ENCODE measurements at places on chromosomes 12 and 14.

GRCh38 chr12:23126794-23127193 is 501.8 kb downstream of the ETNK1 start:
- DNase-seq: no peak

- no peak for DNase-seq
Observed at GRCh38 chr14:74324931-74325361, 22.2 kb upstream of the ABCD4 start.

DNA sequence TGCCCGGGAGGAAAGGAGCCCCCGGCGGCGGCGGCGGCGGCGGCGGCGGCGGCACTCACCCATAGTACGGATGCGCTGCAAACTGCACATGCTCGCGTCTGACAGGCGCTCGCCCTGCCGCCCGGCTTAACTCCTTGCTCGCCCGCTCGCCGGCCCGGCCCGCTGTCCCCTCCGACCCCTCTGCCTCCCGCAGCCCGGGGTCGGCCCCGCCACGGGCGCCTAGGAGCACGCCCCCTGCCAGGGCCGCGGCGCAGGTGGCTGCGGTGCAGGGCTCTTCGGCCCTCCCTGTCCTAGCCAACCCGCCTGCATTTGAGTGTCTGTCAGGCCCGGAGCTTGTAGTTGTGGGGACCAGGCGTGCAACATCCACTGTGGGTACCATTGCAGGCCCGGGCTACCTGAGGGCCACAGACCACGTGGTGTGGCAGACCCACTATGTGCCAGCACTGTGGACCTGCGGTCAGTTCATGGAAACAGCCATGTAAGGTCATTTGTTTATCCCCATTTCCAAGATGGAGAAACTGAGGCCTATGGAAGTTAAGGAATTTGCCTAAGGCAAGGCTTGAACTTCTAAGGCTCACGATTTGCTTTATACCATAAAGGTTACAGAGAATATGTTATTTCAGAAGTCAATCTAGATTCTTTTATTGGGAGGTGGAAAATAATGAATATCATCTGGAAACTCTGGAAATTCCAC is 17.6 kb upstream of the PLEKHH1 start:
- no peak for DNase-seq

GRCh38 chr12:57895389-57896114 is 45.8 kb upstream of the ATP23 start:
- DNase-seq: no peak

- DNase-seq: no peak
Observed at GRCh38 chr14:77554816-77555599, 56.4 kb upstream of the ISM2 start.

GRCh38 chr14:32010604-32011125 is 66.4 kb upstream of the ARHGAP5 start:
- no peak for DNase-seq

- no peak for DNase-seq
Observed at GRCh38 chr14:76257111-76257803, 105.5 kb downstream of the GPATCH2L start.

- DNase-seq: no peak
Observed at GRCh38 chr14:39342768-39343167, 89.5 kb downstream of the FBXO33 start.

GRCh38 chr14:101288436-101289229 is 272.7 kb upstream of the DIO3 start:
- no peak for DNase-seq

DNA sequence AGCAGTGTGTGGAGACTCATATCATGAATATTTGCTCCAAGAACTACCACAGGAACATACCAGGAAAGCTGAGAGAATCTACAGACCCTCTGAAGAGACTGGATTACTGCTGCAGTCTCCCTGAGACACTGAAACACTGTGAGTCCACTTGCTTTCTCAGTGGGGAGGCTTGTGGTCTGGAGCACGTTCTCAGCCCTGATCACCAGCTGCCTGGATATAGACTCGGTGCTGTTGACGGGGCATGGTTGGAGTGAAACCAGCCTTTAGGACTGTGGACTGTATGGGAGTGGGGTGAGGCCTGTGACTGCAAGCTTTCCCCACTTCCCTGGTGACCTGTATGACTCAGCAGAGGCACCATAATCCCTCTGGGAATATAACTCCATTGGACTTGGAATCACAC is 525.8 kb upstream of the FBXO33 start:
- DNase-seq: no peak

GRCh38 chr12:20830456-20830855 is 20.0 kb downstream of the SLCO1B3 start:
- no peak for DNase-seq

DNA sequence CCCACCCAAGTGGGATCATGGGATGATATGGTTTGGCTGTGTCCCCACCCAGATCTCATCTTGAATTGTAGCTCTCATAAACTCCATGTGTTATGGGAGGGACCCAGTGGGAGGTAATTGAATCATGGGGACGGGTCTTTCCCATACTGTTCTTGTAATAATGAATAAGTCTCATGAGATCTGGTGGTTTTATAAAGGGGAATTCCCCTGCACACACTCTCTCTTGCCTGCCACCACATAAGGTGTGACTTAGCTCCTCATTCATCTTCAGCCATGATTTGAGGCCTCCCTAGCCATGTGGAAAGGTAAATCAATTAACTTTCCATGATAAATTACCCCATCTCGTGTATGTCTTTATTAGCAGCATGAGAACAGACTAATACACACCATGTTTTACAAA is 109.2 kb downstream of the IGF1 start:
- no peak for DNase-seq

DNA sequence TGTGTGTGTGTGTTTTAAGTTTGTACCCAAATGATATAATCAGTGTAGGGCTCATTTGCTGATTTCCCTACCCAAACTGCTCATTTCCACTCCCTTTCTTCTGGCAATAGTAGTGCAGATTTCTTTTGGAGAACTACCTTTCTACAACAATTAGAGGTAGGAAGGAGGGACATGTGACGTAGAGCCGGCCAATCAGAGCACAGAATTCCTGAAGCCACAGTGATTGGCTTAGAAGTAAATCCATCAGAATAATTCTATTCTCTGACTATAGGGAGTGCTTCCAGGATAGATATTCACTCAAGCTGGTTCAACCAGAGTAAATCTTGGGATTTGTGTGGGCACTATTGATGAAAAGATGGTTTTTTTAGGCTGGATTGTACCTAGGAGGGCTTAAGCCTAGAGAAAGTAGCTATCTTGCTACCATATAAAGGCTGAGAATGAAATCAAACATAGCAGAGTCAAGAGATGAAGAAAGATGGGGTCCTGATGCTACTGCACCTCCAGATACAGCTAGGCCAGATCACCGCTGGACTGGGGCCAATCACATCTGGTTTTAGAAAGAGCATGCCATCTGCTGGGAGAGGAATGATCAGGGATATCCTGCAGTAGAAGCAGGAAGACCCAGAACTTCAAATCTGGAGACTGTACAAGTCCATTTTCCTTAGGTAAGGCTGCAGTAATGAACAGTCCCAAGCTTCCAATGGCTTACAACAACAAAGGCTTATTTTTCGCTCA is 54.1 kb upstream of the NUAK1 start:
- no peak for DNase-seq

GRCh38 chr14:22884076-22884737 is 1.2 kb downstream of the REM2 start:
- no peak for DNase-seq

DNA sequence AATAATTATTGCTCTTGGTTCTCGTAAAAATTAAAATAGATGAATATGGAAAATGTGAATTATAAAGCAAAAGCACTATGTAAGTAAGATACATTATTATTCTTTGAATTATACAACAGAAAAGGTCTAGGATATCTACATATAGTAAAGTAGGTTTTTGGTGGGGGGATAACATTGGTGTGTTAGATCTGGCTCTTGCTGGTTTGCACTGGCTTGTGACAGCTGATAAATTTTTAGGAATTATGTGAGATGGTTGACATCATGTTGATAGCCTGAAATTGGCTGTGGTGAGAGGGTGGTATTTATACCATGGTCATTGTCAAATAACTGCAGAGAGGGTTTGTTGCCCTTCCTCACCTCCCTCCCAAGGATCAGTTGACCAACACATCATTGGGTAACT is 50.7 kb upstream of the BTG1 start:
- DNase-seq: no peak

DNA sequence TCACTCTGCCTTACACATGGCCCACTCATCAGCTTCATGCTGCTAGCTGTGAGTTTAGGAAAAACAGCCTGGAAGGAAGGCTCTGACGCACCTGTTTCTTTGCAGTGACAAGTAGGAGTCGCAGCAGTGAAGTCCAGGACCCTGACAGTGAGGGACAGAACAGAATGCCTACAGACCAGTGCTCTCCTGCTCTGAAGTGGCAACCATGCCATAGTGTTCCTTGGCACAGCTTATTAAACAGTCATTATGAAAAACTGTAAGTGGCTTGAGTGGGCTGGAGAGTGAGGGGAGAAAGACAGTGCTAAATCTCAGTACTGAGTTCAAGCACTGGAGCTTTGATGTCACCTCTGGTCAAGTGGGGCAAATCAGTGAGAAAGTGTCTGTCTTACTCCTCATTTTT is 61.7 kb downstream of the MYRFL start:
- DNase-seq: no peak

DNA sequence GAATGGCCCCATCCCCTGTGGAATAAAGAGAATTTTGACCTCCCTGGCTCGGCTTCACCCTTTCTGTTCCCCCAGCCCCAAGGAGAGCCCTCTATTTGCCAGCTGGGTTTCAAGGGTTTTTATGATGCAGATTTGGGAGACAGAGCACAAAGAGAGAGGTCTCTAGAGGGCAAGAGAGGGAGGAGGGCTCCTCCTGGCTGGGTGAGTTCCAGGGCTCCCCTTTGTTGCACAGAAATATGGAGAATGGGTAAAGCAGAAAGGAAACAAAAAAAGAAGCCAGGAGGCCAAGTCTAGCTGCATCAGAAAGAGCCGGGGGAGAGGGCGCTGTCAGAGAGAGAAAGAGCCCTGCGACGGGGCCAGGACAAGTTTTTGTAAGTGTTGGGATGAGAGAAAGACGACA is 319.6 kb upstream of the RTL1 start:
- DNase-seq: no peak
